ENCODE measurements at places on chromosomes 5 and 9. TPM values are rescaled to one million over a fixed set of nuclear protein-coding genes. Genes with fewer than 3 reads are reported as not detected.

DNA sequence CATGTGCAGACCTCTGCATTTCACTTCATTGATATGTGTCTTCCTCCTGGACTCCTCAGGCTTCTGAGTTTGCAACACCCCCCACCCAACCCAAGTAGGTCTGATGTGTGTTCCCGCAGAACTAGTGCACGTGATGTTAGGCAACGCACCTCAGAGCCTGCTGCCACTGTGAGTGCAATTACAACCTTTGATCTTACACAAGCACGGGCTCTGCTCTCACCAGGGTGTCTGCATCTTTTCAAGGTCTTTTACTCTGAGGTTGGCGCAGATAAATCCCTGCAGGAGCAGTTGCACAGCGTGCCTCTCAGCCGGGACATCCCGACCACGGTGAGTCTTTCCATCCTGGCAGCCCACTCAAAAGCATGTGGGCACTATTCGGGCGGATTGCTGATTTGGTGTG lies 80.1 kb downstream of the EGFLAM start:
- no peak for DNase-seq

ELAVL2 gene
- 311 TPM for total RNA-seq

- no peak for DNase-seq
Measured at GRCh38 chr5:154518438-154518867, 40.4 kb upstream of the HAND1 start.

DNA sequence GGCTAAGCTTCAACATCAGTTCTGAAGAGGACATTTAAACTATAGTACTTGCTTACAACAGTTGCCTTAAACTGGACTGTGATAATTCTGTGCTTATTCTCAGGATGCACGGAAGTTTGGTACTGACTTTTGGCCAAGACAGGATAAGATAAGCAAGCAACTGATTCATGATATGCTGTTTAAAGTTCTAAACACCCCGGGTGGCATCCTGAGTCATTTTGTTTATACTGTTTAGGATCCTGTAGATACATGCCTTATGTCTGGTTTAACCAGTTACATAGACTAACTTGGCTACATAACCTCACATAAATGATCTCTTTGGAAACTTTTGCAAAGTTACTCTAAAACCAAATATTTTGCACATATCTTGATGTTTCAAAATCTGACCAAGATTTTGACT lies 95.9 kb downstream of the CDH9 start:
- DNase-seq = no peak

PCDHGB5 gene
- 13.0 TPM for total RNA-seq

DNA sequence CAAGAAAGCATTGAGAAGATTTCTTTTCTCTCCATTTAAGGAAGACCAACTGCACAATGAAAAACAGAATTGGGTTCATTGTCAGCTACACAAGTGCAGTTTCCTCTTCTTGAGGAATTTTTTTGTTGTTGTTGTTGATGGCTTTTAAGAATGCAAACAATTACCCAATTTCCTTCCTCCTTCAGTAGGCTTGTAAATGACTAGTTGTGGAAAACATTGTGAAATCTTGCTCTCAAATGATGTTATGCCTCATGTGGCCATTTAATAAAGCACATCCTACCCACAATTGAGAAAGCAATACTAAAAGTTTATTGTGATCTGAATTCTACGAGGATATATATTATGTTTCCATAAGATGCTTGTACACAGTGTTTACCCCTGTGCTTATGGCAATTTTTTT lies 171.6 kb downstream of the FAM174A start:
- DNase-seq = no peak

Data from frontal cortex (tissue), 4 donors.